Activated CD8-positive, alpha-beta T cell treated with anti-CD3 and anti-CD28 coated beads for 36 hours (primary cell): ENCODE measurements at places on chromosomes 6 and 20.

DNA sequence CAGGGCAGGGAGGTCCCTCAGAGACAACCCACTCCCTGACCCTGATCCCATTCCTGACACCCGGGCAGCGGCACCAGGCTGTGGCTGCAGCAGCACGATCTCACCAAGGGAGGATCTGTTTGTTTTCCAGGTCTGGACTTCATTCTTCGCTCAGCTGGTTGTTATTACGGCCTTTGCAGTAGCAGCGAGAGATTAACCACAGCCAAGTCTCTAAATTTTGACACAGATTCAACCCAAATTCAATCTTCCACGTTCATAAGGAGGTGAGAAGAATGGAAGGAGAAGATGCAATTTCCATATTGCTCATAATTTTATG lies 91.1 kb upstream of the THBS2 start:
- peaks cover 8% of the 10 kb centered on the region for H3K27me3 ChIP-seq
- no peak for DNase-seq
- no peak overlapping the region for H3K4me3 ChIP-seq
- H3K36me3 ChIP-seq = no peaks in the 10 kb centered on the region
- H3K27ac ChIP-seq = no peak overlapping the region

DNA sequence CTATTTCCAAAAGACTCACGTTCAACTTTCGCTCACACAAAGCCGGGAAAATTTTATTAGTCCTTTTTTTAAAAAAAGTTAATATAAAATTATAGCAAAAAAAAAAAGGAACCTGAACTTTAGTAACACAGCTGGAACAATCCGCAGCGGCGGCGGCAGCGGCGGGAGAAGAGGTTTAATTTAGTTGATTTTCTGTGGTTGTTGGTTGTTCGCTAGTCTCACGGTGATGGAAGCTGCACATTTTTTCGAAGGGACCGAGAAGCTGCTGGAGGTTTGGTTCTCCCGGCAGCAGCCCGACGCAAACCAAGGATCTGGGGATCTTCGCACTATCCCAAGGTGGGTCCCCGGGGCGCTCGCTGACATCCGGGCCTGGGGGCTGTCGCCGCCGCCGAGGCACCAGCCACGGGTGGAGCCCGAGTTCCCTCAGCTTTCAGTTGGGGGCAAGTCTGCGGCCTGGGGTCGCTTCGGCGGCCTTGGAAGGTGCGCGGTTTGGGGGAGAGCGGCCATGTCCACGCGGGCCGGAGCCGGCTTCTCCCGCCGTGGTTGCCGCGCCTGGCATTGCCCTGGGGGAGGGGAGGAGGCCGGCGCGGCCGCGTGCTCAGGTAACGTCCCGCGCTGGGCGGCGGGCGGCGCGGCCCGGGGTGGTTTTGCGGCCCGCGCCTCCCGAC lies 429 bp downstream of the AMD1 start:
- peak; percentile 52 for DNase-seq
- H3K27me3 ChIP-seq = peaks cover 2% of the 10 kb centered on the region
- peak overlapping the region; percentile 98 for H3K27ac ChIP-seq

- DNase-seq = no peak
- H3K36me3 ChIP-seq = no peaks in the 10 kb centered on the region
- H3K4me3 ChIP-seq = no peak overlapping the region
- no peak overlapping the region for H3K27ac ChIP-seq
- peaks cover 2% of the 10 kb centered on the region for H3K27me3 ChIP-seq
These were observed 571.6 kb upstream of the GJE1 start for GRCh38 chr6:141561154-141561553.

DNA sequence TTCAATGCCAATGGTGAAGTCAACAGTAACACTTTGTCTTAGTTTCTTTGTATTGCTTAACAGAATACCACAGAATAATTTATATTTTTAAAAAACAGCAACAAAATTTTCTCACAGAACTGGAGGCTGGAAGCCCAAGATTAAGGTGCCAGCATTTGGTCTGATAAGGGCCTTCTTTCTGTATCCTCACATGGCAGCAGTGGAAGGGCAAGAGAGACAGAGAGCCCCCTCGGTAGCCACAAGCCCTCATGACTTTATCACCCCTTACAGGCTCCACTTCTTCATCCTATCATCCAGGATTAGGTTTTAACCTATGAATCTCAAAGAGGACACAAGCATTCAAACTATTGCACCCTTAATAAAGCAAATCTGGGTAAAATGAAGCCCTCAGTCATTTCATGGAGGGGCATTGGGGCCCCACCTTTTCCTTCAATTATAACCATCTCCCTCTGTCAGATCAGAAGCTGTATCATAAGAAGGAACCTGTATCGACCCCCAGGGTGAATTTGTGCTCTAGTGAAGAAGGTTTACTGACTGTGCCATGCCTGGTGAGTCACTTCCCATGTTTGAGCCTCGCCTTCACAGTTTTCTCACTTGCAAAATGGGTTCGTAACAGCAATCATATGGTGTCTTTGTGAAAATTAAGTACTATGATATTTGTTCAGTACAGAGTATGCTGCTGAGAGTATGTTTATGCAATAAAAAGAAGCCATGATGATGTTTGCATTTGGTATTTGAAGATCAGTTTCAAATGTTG lies 178.2 kb downstream of the LRFN2 start:
- no peak overlapping the region for H3K27ac ChIP-seq
- no peaks in the 10 kb centered on the region for H3K4me1 ChIP-seq
- H3K4me3 ChIP-seq = no peak overlapping the region

DNA sequence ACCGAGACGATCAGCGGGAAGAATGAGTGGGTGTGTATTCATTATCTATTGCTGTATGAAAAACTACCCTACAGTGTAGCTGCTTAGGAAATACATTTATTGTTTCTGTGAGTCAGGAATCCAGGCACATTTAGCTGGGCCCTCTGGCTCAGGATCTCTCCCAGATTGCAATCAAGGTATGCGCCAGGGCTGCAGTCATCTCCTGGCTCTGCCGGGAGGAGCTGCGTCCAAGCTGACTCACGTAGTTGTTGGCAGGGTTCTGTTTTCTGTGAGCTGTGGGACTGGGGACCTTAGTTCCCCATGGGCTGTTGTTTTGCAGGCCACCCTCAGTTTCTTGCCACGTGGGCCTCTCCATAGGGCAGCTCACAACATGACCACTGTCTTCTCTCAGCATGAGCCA lies 68.2 kb upstream of the FUCA2 start:
- no peak for DNase-seq
- H3K36me3 ChIP-seq = no peaks in the 10 kb centered on the region

GRCh38 chr20:17470973-17471372 lies 60.2 kb downstream of the BFSP1 start:
- H3K36me3 ChIP-seq = no peaks in the 10 kb centered on the region
- no peak overlapping the region for H3K4me3 ChIP-seq
- no peaks in the 10 kb centered on the region for H3K27me3 ChIP-seq
- DNase-seq = no peak
- no peak overlapping the region for H3K27ac ChIP-seq

DNA sequence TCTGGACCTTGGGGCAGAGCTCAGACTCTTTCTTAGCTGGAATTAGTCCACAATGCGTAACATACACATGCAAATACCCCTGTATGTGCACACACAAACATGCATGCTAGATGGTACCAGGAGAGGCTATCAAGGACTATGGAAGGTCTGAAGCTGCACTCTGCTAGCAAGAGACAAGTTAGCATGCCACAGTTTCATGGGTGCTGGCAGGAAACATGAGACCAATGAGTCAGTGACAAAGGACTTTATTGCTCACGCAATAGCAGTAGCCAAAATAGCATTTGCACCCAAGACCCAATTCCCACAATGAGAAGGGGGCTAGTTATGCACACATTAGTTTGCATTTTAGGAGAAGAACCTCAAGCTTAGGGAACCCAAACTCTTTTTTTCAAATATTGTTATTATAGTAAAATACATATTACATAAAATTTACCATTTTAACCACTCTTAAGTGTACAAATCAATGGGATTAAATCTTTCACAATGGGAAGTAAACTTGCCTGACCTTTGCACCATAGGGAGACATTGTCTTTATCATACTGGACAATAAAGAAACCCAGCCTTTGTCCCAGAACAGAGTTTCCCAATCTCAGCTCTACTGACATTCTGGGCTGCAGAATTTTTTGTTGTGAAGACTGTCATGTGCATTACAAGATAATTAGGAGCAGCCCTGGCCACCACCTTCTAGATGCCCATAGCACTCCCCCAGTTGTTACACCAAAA lies 69.1 kb downstream of the NRSN1 start:
- no peak overlapping the region for H3K4me3 ChIP-seq
- DNase-seq = no peak
- H3K27ac ChIP-seq = no peak overlapping the region
- H3K4me1 ChIP-seq = no peaks in the 10 kb centered on the region
- H3K36me3 ChIP-seq = no peaks in the 10 kb centered on the region

DNA sequence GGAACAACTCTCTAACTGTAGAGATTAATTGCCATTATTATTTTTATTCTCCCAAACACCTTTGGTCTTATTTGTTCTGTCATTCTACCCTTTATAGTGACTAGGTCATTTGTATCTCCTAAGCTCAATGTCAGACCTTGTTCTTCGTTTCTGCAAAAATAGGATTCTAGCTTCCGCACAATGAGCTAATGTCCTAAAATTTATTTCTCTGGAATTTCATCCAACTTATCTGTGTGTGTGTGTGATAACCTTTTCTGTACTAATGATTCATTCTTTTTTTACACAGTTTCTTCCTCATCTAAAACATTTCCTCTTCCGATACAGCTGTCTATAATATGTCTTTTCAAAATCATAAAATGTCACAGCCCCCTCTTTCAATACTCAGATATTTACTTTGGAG lies 84.5 kb downstream of the DOK5 start:
- no peaks in the 10 kb centered on the region for H3K4me1 ChIP-seq
- H3K27ac ChIP-seq = no peak overlapping the region
- no peak overlapping the region for H3K4me3 ChIP-seq
- H3K27me3 ChIP-seq = peaks cover 1% of the 10 kb centered on the region

- no peak overlapping the region for H3K4me3 ChIP-seq
- no peak overlapping the region for H3K27ac ChIP-seq
- peaks cover 8% of the 10 kb centered on the region for H3K27me3 ChIP-seq
- no peaks in the 10 kb centered on the region for H3K36me3 ChIP-seq
- no peak for DNase-seq
These were observed 52.9 kb upstream of the BHLHE23 start for GRCh38 chr20:63059684-63060056.

DNA sequence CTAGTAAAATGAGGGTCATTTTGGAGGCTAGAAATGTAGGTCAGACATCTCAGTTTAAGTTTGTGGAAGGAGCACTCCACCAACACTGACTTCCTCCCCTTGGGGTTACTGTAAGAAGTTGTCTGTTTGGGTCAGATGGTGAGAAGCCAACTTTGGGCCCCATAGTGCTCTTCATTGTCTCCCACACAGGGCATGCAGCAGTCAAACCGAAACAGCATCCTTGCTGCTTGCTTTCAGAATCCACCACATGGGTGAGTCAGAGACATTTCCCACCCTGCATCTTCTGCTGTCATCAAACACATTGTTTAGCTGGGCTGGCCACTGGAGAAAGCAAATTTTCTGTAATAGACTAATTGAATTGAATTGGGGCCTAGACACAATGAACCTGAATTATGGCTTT lies 16.8 kb downstream of the IL17F start:
- peaks cover 28% of the 10 kb centered on the region for H3K4me1 ChIP-seq
- peak; percentile 93 for DNase-seq
- no peak overlapping the region for H3K4me3 ChIP-seq
- H3K27ac ChIP-seq = no peak overlapping the region
- peaks cover 37% of the 10 kb centered on the region for H3K27me3 ChIP-seq

DNA sequence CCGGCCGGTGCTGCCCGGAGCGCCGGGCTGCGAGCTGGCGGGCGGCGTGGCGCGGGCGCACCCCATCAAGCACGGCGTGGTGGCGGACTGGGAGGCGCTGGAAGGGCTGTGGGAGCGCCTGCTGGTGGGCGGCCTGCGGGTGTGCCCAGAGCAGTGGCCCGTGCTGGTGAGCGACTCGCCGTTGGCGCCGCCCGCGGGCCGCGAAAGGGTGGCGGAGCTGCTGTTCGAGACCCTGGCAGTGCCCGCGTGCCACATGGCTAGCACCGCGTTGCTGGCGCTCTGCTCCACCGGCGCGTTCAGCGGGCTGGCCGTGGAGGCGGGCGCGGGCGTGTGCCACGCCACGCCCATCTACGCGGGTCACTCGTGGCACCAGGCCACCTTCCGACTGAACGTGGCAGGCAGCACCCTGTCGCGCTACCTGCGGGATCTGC lies 517 bp downstream of the ACTL10 start:
- no peaks in the 10 kb centered on the region for H3K27me3 ChIP-seq
- peaks cover 10% of the 10 kb centered on the region for H3K36me3 ChIP-seq
- DNase-seq = peak; percentile 56
- H3K4me3 ChIP-seq = peak overlapping the region; percentile 83

GRCh38 chr6:150937132-150937906 lies 71.8 kb downstream of the MTHFD1L start:
- H3K27me3 ChIP-seq = no peaks in the 10 kb centered on the region
- no peak for DNase-seq
- H3K27ac ChIP-seq = no peak overlapping the region
- peaks cover 77% of the 10 kb centered on the region for H3K36me3 ChIP-seq

DNA sequence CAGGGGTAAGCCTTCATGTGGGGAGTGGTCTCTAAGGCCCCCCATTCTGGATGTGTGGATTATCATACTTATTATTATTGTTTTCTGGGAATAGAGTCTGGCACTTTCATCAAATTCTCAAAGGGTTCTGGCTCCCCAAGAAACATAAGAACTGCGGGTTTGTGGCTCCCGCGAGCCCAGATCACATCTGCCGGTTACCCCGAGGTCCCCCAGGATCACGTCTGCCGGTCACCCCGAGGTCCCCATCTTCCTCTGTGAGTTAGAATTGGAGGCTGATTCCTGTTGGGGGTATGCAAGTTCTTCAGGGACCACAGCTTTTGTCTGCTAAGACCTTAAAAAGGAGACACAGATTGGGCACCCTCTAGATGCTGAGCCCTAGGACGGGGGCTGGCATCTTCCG lies 116.7 kb upstream of the FRMD1 start:
- H3K27me3 ChIP-seq = peaks cover 6% of the 10 kb centered on the region
- no peak overlapping the region for H3K27ac ChIP-seq
